Epithelial cell of esophagus (primary cell): ENCODE measurements at places on chromosomes 6 and 20.

DNA sequence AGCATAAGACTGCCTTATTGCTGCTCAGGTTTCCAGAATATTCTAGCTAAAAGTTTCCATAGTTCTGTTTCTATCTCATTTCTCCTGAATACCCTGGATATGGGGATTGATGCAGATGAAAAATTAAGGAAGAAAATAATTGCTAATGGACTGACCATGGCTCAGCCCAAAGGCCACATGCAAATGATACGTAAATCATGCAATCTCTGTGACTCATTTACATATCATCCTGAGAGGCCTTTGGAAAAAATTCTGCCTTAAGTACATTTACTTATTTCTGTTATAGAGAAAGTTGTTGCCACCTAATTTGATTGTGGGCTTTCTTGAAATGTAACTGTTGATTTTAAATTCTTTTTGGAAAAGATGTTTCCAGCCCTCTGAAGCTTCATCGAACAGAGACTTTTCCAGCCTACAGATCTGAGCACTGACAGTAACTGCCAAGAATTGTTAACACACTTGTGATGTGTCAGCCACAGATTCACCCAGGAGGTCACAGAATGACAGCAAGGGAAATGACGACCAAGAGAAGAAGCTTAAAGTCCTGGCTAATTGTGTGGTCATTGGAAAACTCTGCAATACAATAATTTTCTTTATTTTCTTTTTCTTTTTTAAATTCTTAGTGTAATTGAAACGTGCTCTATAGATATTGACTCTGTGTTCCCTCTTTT is 174.8 kb downstream of the DOK5 start:
- DNase-seq = no peak

- no peak for DNase-seq
Measured at GRCh38 chr6:35080016-35080680, 61.0 kb downstream of the TCP11 start.

- no peak for DNase-seq
Measured at GRCh38 chr20:58593880-58594638, 57.0 kb upstream of the STX16 start.

- no peak for DNase-seq
Measured at GRCh38 chr6:151001387-151002056, 136.0 kb downstream of the MTHFD1L start.
